ENCODE measurements at places on chromosomes 13 and 19.
A peak's percentile ranks its signal among the peaks of the same experiment; 100 is the strongest.

GRCh38 chr13:41603917-41604316 is 146.6 kb downstream of the RGCC start:
- DNase-seq: peak; percentile 61
- H3K27ac ChIP-seq: no peak overlapping the region
- no peaks in the 10 kb centered on the region for H3K36me3 ChIP-seq
- H3K4me3 ChIP-seq: no peak overlapping the region

- no peak overlapping the region for H3K27ac ChIP-seq
- H3K4me3 ChIP-seq: no peak overlapping the region
- H3K4me1 ChIP-seq: no peaks in the 10 kb centered on the region
- no peaks in the 10 kb centered on the region for H3K27me3 ChIP-seq
- no peaks in the 10 kb centered on the region for H3K36me3 ChIP-seq
- DNase-seq: no peak
Observed at GRCh38 chr19:55041627-55042343, 3.7 kb upstream of the GP6 start.

GRCh38 chr13:35995136-35995535 is 136.0 kb downstream of the DCLK1 start:
- H3K4me3 ChIP-seq: no peak overlapping the region
- H3K36me3 ChIP-seq: no peaks in the 10 kb centered on the region
- peaks cover 27% of the 10 kb centered on the region for H3K4me1 ChIP-seq
- H3K27ac ChIP-seq: peak overlapping the region; percentile 62
- no peak for DNase-seq

GRCh38 chr13:112522578-112522977 is 65.4 kb downstream of the TUBGCP3 start:
- DNase-seq: peak; percentile 14
- H3K4me3 ChIP-seq: no peak overlapping the region
- H3K27ac ChIP-seq: no peak overlapping the region
- no peaks in the 10 kb centered on the region for H3K27me3 ChIP-seq

- no peaks in the 10 kb centered on the region for H3K27me3 ChIP-seq
- H3K36me3 ChIP-seq: no peaks in the 10 kb centered on the region
- H3K4me1 ChIP-seq: peaks cover 17% of the 10 kb centered on the region
- peak overlapping the region; percentile 93 for H3K27ac ChIP-seq
- H3K4me3 ChIP-seq: peak overlapping the region; percentile 87
Observed at GRCh38 chr19:13149628-13150186, 468 bp downstream of the STX10 start.

GRCh38 chr19:12847159-12848139 is 9.1 kb downstream of the MAST1 start:
- peak overlapping the region; percentile 13 for H3K4me3 ChIP-seq
- DNase-seq: peak; percentile 48
- H3K36me3 ChIP-seq: no peaks in the 10 kb centered on the region
- H3K4me1 ChIP-seq: peaks cover 8% of the 10 kb centered on the region
- peaks cover 4% of the 10 kb centered on the region for H3K27me3 ChIP-seq
- H3K27ac ChIP-seq: no peak overlapping the region

- no peaks in the 10 kb centered on the region for H3K27me3 ChIP-seq
- H3K4me1 ChIP-seq: peaks cover 4% of the 10 kb centered on the region
- DNase-seq: peak; percentile 82
- H3K36me3 ChIP-seq: no peaks in the 10 kb centered on the region
- H3K4me3 ChIP-seq: no peak overlapping the region
- no peak overlapping the region for H3K27ac ChIP-seq
Observed at GRCh38 chr13:102128216-102128810, 273.5 kb downstream of the FGF14 start.

DNA sequence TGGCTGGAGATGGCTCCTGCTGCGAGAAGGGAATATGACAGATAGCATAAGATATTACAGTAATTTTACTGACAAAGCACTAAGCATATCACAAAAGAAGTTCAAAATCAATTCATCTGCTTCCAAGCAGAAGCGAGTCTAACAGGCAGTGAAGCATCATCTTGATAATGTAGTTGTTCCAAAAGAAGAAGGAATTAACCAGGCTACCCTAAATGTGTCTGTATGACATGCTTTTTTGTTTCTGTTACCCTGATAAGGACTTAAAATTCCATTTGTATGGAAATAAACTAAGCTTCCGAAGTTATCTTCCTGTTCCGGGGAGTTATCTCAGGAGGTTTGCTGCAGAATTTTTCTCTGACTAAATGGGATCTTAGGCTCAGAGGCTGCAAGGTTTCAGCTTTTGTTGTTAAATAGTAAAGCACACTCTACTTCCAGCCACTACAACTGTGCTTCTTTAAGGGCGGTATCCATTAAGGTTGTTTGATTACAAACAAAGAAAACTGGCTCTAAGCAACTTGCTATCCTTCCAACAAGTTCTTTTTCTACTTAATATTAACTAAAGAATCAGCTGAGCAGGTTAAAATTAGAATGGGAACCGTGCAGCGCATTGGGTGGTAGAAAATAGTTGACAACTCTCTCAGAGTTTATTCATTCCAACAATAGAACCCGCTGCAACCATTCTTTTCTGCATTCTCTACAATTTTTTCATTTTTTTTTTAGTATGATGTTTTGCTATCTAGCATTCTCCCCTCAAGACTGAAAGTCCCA is 607.3 kb downstream of the UQCRFS1 start:
- no peaks in the 10 kb centered on the region for H3K27me3 ChIP-seq
- DNase-seq: no peak
- no peaks in the 10 kb centered on the region for H3K4me1 ChIP-seq
- H3K27ac ChIP-seq: no peak overlapping the region
- H3K4me3 ChIP-seq: no peak overlapping the region

DNA sequence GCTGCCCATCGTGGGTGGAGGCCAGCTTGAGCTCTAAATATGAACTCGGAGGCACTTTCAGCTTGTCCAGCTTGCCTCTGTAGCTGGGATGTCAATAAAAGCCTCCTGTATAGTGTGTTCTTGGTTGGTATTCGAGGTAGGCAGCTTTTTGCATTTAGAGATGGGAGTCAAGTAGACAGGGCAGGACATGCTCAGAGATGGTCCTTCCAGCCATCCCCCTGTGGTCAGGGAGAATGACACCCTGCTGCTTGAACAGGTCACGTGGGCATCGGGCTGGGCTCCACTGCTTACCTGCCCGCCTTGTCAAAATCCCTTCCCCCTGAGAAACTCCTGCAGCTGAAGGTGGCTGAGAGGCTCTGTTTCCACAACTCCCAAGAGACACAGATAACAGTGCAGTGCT is 302.5 kb downstream of the ZNF536 start:
- peaks cover 5% of the 10 kb centered on the region for H3K27me3 ChIP-seq
- H3K36me3 ChIP-seq: no peaks in the 10 kb centered on the region
- H3K27ac ChIP-seq: no peak overlapping the region
- no peak for DNase-seq
- no peaks in the 10 kb centered on the region for H3K4me1 ChIP-seq
- H3K4me3 ChIP-seq: no peak overlapping the region

DNA sequence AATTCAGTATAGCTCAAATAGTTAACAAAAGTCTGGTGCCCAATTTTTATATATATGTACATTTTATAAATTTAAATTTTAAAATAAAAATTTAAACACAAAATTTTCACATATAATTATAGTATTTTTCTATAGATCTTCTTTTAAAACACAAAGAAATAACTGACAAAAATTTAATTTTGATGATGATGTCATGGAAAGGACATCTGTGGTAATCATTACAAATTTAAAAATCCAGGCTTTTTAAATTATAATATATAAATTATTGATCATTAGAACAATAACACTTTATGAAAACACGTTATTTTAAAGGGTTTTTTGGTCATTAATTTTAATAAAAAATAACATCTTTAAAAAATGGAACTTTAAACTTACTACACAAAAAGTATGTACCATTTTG is 381.1 kb downstream of the DACH1 start:
- H3K27me3 ChIP-seq: no peaks in the 10 kb centered on the region
- H3K27ac ChIP-seq: no peak overlapping the region
- no peak overlapping the region for H3K4me3 ChIP-seq
- no peaks in the 10 kb centered on the region for H3K36me3 ChIP-seq
- no peaks in the 10 kb centered on the region for H3K4me1 ChIP-seq

- peak; percentile 25 for DNase-seq
- no peak overlapping the region for H3K27ac ChIP-seq
- H3K4me3 ChIP-seq: no peak overlapping the region
- H3K4me1 ChIP-seq: peaks cover 7% of the 10 kb centered on the region
Observed at GRCh38 chr19:50020481-50020880, 4.7 kb downstream of the VRK3 start.

- H3K4me1 ChIP-seq: no peaks in the 10 kb centered on the region
- no peak overlapping the region for H3K4me3 ChIP-seq
- H3K27ac ChIP-seq: no peak overlapping the region
- no peaks in the 10 kb centered on the region for H3K36me3 ChIP-seq
- no peaks in the 10 kb centered on the region for H3K27me3 ChIP-seq
Observed at GRCh38 chr13:38951525-38952313, 38.9 kb downstream of the STOML3 start.

GRCh38 chr13:24863748-24864540 is 100.0 kb downstream of the RNF17 start:
- H3K27ac ChIP-seq: no peak overlapping the region
- H3K27me3 ChIP-seq: no peaks in the 10 kb centered on the region
- no peaks in the 10 kb centered on the region for H3K4me1 ChIP-seq
- no peak overlapping the region for H3K4me3 ChIP-seq
- H3K36me3 ChIP-seq: no peaks in the 10 kb centered on the region

- H3K4me3 ChIP-seq: no peak overlapping the region
- no peaks in the 10 kb centered on the region for H3K27me3 ChIP-seq
- DNase-seq: peak; percentile 23
- H3K27ac ChIP-seq: no peak overlapping the region
- no peaks in the 10 kb centered on the region for H3K4me1 ChIP-seq
Observed at GRCh38 chr13:109517517-109517916, 268.9 kb downstream of the IRS2 start.

- H3K36me3 ChIP-seq: peaks cover 10% of the 10 kb centered on the region
- peak within 1 kb of the TSS; percentile 1 for H3K27ac ChIP-seq
- peak; percentile 84 for DNase-seq
- H3K4me1 ChIP-seq: peaks cover 3% of the 10 kb centered on the region
- peak within 1 kb of the TSS; percentile 90 for H3K4me3 ChIP-seq
- no peaks in the 10 kb centered on the region for H3K27me3 ChIP-seq
Observed at GRCh38 chr19:52453324-52454094, at the start of gene ZNF578. ZNF578 (plus strand) TSS chr19:52453553; CDS start chr19:52501846, 48,293 bp downstream.

GRCh38 chr13:99174533-99175100 is 26.0 kb upstream of the UBAC2 start:
- H3K36me3 ChIP-seq: no peaks in the 10 kb centered on the region
- no peaks in the 10 kb centered on the region for H3K4me1 ChIP-seq
- peaks cover 15% of the 10 kb centered on the region for H3K27me3 ChIP-seq
- no peak overlapping the region for H3K27ac ChIP-seq
- DNase-seq: no peak
- H3K4me3 ChIP-seq: no peak overlapping the region

- peak; percentile 81 for DNase-seq
- no peaks in the 10 kb centered on the region for H3K27me3 ChIP-seq
- peak overlapping the region; percentile 100 for H3K4me3 ChIP-seq
- peaks cover 4% of the 10 kb centered on the region for H3K36me3 ChIP-seq
Observed at GRCh38 chr19:8609279-8610040, 1.1 kb downstream of the ADAMTS10 start.

DNA sequence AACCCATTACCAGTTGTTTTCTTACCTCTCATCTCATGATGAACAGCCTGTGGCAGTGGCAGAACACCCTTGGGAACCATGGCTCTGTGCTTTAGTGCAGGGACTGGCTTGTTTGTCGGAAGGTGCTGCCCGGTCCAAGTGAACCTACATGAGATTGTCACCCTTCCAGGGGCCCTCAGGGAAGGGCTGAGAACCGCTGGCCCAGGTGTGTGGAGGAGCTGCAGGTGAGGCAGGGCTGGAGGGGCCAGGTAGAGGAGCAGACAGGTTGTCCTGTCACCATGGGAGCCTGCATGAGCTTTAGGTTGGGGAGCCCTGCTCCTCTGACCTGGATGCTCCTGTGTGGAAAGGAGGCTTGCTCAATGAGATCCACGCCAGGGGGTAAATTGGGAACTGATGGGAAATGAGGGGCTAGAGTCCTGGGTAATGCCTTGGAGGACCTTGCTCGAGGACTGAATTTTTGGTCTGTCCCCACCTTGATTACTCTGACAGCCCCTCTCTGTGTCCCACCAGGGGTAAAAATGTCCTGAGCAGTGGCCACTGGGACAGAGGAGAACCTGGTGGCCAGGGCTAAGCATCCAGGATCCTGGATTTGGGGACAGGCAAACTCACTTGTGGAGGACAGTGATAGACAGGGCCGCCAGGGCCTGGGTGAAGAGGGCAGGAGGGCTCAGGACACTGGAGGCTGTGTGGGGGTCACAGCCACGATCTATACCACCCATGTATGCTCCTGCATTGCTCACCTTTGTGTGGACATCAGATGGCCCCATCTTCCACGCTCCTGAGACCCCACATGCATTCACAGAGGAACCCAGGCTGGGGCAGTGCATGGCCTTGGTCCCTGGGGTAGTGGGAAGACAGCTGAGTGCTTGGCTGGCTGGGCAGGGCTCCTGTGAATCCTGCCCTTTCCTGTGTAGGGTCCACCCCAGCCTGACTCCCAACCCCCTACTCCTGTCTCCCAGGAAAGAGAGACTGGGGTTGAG is 24.1 kb upstream of the CEACAM1 start:
- peaks cover 5% of the 10 kb centered on the region for H3K27me3 ChIP-seq
- DNase-seq: no peak
- no peak overlapping the region for H3K4me3 ChIP-seq
- H3K36me3 ChIP-seq: no peaks in the 10 kb centered on the region

DNA sequence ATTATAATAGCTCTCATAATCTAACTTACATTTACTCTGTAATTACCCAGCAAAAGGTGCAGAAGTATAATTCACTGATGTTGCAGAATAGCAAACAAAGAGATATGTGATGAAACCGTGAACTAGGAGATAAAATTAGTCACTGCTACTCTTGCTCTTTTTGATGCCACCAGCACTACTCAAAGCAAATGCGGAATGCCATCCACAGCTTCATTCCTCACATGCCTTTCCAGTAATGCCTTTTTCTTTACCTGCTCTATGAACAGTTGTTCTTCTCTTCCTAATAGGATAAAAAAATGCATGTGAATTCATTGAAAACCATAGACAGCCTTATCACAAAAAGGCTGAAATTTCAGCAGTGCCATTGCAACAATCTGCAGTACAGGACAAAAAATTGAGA is 1129.5 kb downstream of the DIAPH3 start:
- no peak overlapping the region for H3K27ac ChIP-seq
- H3K4me3 ChIP-seq: no peak overlapping the region
- no peaks in the 10 kb centered on the region for H3K4me1 ChIP-seq
- no peaks in the 10 kb centered on the region for H3K27me3 ChIP-seq

GRCh38 chr13:48160606-48161278 is 65.8 kb upstream of the MED4 start:
- no peak overlapping the region for H3K4me3 ChIP-seq
- H3K36me3 ChIP-seq: no peaks in the 10 kb centered on the region
- peaks cover 27% of the 10 kb centered on the region for H3K4me1 ChIP-seq
- no peak overlapping the region for H3K27ac ChIP-seq

- no peaks in the 10 kb centered on the region for H3K4me1 ChIP-seq
- no peaks in the 10 kb centered on the region for H3K27me3 ChIP-seq
- no peak overlapping the region for H3K27ac ChIP-seq
- no peaks in the 10 kb centered on the region for H3K36me3 ChIP-seq
- DNase-seq: no peak
Observed at GRCh38 chr13:96431044-96431581, 341.2 kb downstream of the HS6ST3 start.

- H3K27ac ChIP-seq: no peak overlapping the region
- H3K27me3 ChIP-seq: no peaks in the 10 kb centered on the region
- DNase-seq: no peak
- no peaks in the 10 kb centered on the region for H3K4me1 ChIP-seq
- H3K4me3 ChIP-seq: no peak overlapping the region
Observed at GRCh38 chr13:71902676-71903075, 35.7 kb upstream of the DACH1 start.

Measured in astrocyte (in vitro differentiated cells and primary cell).